ENCODE measurements at places on chromosomes 12 and 14.
A peak's percentile ranks its signal among the peaks of the same experiment; 100 is the strongest.

DNA sequence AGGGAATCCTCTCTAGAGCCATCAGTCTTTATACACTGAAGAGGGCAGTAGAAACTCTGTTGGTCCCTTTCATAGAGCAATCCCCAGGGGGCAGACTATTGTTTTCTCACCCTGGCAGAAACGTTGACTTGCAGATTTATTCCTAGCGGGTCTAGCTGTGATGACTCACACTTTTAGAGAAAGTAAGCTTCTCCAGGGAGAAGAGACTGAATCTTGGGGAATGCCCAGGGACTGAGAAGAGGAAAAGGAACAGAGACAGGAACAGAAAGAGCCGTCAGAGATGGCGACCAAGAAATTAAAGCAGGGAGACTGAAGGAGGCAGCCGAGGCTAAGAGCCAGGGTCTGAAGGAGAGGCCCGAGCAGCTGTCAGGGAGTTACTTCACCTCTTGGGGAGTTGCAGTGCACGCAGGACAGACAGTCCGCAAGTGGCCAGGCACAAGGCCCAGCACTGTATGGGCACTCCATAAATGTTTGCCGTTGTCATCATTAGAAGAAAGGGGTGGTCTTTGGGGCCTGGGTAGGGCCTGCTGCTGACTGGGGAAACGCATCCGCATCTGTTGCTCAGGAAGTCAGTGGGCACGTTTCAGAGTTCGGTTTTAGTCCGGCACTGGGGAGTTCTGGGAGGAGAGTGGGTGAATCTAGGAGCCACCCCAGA lies 13.0 kb downstream of the PLEKHG6 start:
- DNase-seq = peak; percentile 68

- DNase-seq = no peak
Measured at GRCh38 chr12:14982991-14983390, 10.1 kb downstream of the PDE6H start.

- no peak for DNase-seq
Measured at GRCh38 chr12:12673296-12673695, 22.7 kb downstream of the GPR19 start.

GRCh38 chr14:61227884-61228591 lies 53.1 kb downstream of the TMEM30B start:
- no peak for DNase-seq

GRCh38 chr12:104971306-104971705 lies 13.2 kb upstream of the SLC41A2 start:
- no peak for DNase-seq

GRCh38 chr14:96922986-96923385 lies 125.8 kb downstream of the VRK1 start:
- DNase-seq = no peak

- DNase-seq = peak; percentile 56
Measured at GRCh38 chr12:15899282-15899870, 11.8 kb upstream of the DERA start.

- peak; percentile 73 for DNase-seq
Measured at GRCh38 chr14:61385002-61385685, 63.8 kb downstream of the PRKCH start.

DNA sequence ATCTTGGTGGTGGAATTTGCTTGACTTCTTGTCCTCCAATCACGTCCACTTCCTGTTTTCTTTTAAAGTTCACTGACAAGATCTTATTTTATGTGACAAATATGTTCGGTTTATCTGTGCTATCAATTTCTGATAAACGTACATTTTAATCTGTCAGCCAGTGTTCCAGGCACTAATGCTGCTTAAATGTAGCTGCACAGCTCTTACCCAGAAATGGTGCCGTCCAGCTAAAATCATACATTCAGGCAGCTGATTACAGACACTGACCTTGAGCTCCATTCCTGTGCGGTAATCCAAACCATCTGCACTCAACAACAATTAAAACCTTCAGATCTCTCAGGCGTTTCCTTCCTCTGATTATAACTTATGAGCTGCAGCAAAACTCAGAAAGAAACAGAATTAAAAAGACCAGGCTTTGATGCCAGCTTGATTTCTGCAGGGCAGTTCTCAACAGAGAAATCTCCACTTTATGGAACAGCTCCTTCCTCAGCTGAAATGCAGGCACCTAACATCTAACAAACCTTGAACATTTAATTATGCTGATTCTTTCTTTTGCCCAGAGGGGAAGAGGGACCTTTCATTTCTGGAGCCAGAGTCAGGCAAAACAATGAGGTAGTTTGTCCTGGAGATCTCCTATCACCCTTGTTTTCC lies 26.4 kb upstream of the RASSF3 start:
- no peak for DNase-seq
